Stimulated activated CD4-positive, alpha-beta T cell treated with anti-CD3 and anti-CD28 coated beads, Interleukin-4, amount 100 ng/mL, for 48 hours (primary cell): ENCODE measurements at places on chromosomes 12 and 14.

DNA sequence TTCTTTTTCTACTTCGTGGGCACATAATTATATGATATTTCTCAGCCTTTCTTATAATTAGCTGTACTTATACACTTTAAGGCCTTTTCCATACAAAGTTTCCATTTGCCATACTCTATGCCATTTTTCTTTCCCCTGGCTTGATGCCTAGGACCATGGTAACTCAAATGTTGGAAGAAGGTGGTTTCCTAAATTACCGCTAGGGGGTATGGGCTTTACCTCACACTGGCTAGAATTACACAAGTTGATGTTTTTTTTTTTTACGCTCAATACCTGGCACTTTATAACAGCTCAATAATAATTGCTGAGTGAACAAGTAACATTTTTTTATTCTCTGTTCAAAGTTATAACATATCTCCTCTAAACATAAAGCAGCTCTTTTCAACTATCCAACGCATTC, 306.8 kb upstream of the LRFN5 start:
- no peak for DNase-seq

DNA sequence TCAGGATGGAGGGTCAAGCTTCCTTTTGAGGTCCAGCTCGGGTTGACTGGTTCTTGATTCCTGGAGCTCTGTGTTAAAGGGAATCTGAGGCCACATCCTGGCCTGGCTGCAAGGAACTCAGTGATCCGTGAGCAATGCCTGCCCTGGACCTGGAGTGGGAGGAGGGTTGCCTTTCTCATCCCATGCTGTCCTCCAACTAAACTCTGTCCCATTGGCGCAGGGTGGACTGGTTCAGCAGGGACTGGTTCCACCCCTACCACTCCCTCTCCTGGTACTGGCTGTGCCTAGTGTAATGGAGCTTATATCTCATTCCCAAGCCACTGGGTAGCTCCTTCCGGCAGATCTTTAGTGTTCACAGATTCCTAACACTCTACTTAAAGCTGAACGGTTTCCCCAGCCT, 3.9 kb upstream of the CMKLR1 start:
- DNase-seq: no peak

DNA sequence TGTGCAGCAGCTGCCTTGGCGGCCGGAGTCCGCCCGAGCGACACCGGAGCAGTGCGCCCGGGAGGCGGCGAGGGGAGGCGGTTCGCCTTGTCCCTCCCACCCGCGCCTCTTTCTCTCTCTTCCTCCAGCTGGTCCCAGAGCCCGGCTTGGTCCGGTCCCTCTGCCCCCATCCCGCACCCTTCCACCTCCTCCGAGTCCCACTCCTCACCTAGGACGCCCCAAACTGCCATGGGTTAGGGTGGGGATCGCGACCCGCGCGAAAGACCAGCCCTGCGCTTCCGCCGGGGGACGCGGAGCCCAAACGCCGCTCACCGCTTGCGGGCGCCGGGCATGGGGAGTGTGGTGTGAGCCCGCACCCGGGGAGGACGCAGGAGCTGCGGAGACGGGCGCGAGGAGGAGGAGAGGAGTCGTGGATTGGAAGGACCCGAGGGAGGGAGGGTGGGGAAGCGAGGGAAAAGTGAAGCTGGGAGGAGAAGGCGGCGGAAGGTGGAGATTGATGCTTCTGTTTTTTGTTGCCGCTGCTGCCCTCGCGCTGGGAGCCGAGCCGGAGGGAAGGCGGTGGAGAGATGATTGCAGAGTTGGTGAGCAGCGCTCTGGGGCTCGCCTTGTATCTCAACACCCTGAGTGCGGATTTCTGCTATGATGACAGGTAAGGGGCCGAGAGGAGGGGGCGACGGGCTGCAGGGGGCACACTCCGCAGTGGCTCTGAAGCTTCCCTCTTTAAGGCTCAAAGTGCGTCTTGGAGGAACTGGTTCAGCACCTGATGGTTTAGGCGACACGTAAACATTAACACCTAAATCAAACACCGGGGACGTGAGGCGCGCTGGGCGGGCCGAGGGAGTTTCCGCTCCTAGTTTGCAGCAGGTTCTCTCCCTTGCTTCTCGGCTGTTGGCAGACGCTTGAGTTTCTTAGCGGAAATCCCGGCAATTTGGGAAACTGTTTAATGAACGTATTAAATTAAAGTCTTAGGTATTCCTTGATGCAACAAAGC, 610 bp downstream of the TMTC2 start:
- DNase-seq: peak; percentile 41

DNA sequence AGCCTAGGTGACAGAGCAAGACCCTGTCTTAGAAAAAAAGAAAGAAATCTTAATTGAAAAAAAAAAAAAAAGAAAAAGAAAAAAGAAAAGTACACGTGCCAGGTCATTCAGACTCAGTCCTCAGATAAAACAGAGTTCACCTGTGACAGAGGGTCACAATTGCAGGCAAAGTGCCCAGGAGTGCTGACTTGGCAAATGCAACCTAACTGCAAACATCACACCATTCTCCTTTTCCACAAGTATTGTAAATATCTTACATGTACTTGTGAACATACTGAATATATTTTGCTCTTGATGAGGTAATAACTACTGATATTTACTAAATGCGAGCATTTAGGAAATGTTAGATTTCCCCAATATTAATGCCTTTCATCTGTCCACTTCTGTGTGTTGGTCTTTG, 9.0 kb upstream of the COL2A1 start:
- no peak for DNase-seq
